Smooth muscle cell of the coronary artery (primary cell): ENCODE measurements at places on chromosomes 3 and 15. TPM values are rescaled to one million over a fixed set of nuclear protein-coding genes. Genes with fewer than 3 reads are reported as not detected.

Gene RAB8B
- total RNA-seq, result 35.9 and 78.3 TPM in 2 replicates

Gene PLA1A
- 0.08 and 0.12 TPM in 2 replicates for total RNA-seq

Gene MNS1
- 0.47 and 0.98 TPM in 2 replicates for total RNA-seq

Gene UROC1
- not detected in 2 replicates for total RNA-seq

Gene P2RY13
- not detected in 2 replicates for total RNA-seq

Gene TGM4
- total RNA-seq, result 0.15 TPM in 1 of 2 replicates, not detected in the other

Gene TNFSF10
- total RNA-seq, result 1.4 and 6.3 TPM in 2 replicates

Gene RGMA
- 0.75 and 3.2 TPM in 2 replicates for total RNA-seq

Gene CLSTN2
- 0.82 and 0.98 TPM in 2 replicates for total RNA-seq

Gene NANOGP8
- not detected in 2 replicates for total RNA-seq
